Hematopoietic multipotent progenitor cell treated with erythropoietin and hydrocortisone succinate and interleukin-3 and kit ligand, for 15 days (in vitro differentiated cells): ENCODE measurements at places on chromosomes 12 and 14.

DNA sequence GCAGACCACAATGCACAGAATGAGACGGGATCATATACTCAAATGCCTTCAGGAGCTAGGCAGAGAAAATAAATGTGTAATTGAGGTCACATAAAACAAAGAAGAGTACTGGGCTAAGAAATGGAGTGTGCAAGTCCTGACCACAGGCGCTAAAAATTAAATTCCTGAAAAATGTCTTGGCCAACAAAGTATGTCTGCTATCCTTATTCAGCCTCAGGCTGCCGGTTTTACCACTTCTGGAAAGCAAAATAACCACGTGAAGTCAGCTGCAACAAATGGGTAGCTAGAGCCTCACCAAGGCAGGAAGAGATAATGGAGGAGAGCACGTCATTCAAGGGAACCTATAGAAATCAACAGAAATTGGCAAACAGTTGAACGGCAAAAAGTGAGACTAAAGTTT, 3.1 kb downstream of the PYGL start:
- no peak for DNase-seq

DNA sequence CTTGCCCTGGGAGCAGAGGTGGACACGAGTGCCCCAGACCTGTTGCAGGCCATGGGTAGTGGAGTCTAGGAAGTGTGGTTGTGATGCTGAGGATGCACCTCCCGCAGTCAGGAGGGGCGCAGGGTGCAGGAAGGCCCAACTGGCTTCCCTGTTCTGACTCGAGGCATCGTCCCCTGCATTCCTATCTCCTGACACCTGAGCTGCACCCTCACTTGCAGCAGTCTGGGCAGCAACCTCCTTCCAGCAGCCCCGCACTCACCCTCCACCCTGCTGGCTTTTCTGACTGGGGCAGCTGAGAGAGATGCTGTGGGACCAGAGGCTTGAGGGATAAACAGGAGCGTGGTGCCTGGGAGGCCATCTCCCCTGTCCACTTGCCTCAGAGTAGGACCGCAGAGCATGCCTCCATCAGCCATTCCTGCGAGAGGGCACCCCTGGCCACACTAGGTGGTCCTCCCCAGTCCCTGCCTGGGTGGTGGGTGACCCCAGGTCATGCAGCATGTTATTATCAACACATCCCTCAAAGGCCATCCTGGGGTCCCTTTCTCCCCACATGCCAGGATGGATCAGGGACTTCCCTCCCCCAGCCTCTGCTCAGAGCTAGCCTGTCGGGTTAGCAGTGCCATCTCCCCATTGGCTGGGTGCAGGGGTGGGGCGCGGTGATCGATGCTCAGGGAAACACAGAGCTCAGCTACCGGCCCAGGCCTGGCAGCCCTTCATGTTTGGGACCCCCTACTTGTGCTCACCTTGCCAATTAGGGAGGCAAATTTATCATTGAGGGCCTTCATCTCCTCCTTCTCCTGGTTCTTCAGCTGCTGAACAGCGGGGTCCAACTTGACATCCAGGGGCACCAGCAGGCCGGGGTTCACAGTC, 719 bp downstream of the KRT80 start:
- DNase-seq: no peak

GRCh38 chr14:33689680-33690079, 261.2 kb downstream of the EGLN3 start:
- no peak for DNase-seq

- DNase-seq: no peak
These were observed 52.2 kb upstream of the BICDL1 start for GRCh38 chr12:119936705-119937311.

DNA sequence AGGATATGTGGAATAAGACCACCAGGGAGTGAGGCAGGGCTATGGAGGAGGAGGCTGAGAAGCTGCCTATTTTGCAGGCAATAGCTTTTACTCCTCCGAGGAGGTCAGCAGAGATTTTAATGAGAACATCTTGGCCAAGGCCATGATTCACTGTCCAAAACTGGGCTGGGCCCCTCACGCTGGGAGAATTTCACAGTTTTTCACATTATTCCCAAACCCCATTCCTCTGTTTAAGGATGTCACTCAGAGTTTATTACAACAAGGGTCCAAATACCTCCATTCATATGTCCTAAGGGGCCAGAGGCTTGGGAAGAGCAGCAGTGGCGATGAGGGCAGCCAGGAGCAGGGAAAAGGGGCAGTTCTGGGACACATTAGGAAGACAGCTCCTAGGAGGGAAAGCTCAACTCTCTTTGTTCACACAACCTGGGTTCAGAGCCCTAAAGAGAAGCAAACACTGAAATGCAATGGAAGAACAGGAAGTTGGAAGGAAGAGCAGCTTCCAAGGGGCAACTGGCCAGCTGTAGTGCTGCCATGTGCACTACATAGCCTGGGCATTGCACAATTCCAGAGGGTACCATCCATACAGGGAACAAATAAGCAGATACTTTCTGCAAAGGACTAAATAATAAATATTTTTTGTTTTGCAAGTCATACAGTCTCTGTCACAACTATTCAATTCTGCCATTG, 283.2 kb downstream of the NUAK1 start:
- DNase-seq: no peak

- no peak for DNase-seq
These were observed 1.2 kb downstream of the ZNF641 start for GRCh38 chr12:48349471-48349870.

DNA sequence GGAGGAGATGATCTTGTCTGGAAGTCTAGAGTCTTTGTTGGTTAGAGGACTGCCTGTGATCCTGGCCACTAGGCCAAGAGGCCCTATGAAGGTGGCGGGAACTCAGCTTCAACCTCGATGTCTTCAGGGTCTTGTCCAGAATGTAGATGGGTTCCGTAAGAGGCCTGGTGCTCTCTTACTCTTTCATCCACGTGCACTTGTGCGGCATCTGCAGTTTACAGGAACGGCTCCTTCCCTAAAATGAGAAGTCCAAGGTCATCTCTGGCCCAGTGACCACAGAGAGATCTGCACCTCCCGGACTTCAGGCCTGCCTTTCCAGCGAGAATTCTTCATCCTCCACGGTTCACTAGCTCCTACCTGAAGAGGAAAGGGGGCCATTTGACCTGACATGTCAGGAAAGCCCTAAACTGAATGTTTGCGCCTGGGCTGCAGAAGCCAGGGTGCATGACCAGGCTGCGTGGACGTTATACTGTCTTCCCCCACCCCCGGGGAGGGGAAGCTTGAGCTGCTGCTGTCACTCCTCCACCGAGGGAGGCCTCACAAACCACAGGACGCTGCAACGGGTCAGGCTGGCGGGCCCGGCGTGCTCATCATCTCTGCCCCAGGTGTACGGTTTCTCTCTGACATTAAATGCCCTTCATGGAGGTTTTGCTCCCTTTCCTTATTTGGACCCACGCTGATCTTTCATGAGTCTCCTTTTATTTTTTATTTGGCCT, 17.7 kb downstream of the WNT5B start:
- no peak for DNase-seq
